NCI-H1694 treated with DMSO at 0.1 percent for 48 hours (cell line): ENCODE measurements at places on chromosomes 4 and X.

GRCh38 chr4:83591056-83591455 lies 55.1 kb downstream of the GPAT3 start:
- no peak for DNase-seq

- DNase-seq: no peak
Observed at GRCh38 chr4:78441756-78442155, 109.8 kb upstream of the ANXA3 start.

DNA sequence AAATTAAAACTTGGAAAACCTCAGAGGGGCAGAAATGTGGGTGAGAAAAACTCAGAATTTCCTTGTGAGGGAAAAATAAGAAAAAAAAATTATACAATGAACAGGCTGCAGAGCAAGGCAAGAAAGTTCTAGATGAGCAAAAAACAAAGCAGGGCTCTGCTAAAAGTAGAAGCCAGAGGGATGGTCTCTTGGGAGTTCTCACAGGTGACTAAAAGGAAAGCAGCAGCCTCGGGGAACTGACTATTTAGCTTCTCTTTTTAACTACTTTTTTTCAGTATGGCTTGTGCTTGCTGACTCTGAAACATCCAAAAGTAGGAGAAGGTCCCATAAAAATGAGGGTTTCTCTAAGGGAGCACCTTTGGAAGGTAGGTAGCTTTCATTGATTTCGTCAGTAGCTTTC lies 36.4 kb downstream of the PCDH19 start:
- DNase-seq: no peak

GRCh38 chrX:2282490-2283090 lies 218.2 kb downstream of the DHRSX start:
- no peak for DNase-seq
